ENCODE measurements at places on chromosomes 12 and 14. TPM values are rescaled to one million over a fixed set of nuclear protein-coding genes. Genes with fewer than 3 reads are reported as not detected.

GRCh38 chr14:91373591-91374254, 43.9 kb downstream of the CCDC88C start:
- no peak for DNase-seq
- no peaks in the 10 kb centered on the region for H3K4me1 ChIP-seq
- no peak overlapping the region for H3K4me3 ChIP-seq
- H3K27me3 ChIP-seq: no peaks in the 10 kb centered on the region

Gene MSI1
- total RNA-seq: 0.27 TPM

Gene MYF6
- total RNA-seq: not detected

GRCh38 chr14:53398616-53399015, 245.5 kb upstream of the DDHD1 start:
- no peak for DNase-seq
- no peaks in the 10 kb centered on the region for H3K27me3 ChIP-seq
- no peaks in the 10 kb centered on the region for H3K4me1 ChIP-seq
- no peaks in the 10 kb centered on the region for H3K36me3 ChIP-seq
- no peak overlapping the region for H3K4me3 ChIP-seq

Gene ZNF891
- total RNA-seq: 4.3 TPM

DNA sequence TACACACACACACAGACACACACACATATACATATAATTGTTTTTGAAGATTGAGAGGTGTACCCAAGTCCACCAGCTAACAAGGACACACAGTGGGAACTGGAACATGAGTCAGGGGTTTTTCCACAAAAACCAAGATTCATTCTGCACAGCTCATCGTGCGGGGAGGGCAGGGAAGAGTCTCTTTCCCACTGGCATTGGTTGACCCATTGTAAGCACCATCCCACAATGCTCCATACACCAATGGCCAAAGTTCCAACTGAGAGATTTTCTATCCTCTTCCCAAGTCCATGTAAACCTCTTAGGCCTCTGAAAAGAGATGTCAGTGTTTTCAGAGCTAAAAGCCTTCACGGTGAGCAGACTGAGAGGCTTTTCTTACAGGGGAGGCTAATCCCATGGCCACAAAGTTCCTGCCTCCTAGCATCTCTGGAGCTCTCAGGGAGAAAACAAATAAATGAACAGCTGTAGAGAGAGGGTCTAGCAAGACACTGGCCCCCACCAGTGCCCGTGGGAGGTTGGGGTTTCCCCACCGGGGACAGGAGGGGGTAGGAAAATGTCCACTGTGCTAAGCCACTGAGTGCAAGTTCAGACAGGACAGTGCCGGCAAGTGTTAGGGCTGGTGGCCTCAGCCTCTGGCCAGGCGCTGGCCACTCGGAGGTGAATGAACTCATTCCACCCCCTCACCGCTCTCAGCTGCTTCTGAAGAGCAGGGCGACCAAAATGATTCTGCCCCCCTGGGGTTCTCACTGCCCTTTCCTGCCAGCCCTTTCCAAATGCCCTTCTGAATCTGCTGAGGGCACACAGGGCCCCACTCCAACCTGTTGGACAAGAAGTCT, 21.5 kb upstream of the TC2N start:
- no peak for DNase-seq
- H3K27ac ChIP-seq: peak overlapping the region; percentile 85
- no peaks in the 10 kb centered on the region for H3K27me3 ChIP-seq
- H3K4me3 ChIP-seq: no peak overlapping the region
- peaks cover 61% of the 10 kb centered on the region for H3K4me1 ChIP-seq

GRCh38 chr12:118357257-118358007, 15.3 kb downstream of the TAOK3 start:
- H3K27ac ChIP-seq: no peak overlapping the region
- H3K36me3 ChIP-seq: no peaks in the 10 kb centered on the region
- peak overlapping the region; percentile 17 for H3K4me3 ChIP-seq
- DNase-seq: no peak

- H3K27ac ChIP-seq: no peak overlapping the region
- H3K4me1 ChIP-seq: no peaks in the 10 kb centered on the region
- no peak overlapping the region for H3K4me3 ChIP-seq
- no peaks in the 10 kb centered on the region for H3K36me3 ChIP-seq
Measured at GRCh38 chr14:65462411-65462810, 49.9 kb downstream of the FUT8 start.

DNA sequence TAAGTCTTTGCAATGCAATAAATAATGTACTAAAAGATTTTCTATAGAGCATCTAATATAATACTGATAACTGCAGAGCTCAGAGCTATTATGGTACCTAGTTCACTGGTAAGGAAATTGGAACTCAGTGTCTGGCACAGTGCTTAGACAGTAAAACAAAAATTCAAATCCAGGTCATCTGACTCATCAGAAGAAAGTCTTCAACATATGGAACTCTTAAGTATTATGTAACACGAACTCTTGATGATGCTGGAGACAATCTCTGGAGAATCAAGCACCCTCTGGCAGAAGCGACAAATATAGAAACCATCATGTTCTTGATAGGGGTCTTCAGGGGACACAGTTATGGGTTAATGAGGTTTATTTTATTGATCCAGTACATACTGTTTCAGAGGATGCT, 37.3 kb upstream of the TRHDE start:
- no peaks in the 10 kb centered on the region for H3K36me3 ChIP-seq
- H3K4me3 ChIP-seq: no peak overlapping the region
- no peaks in the 10 kb centered on the region for H3K4me1 ChIP-seq
- no peak for DNase-seq
- H3K27me3 ChIP-seq: no peaks in the 10 kb centered on the region
